ENCODE measurements at places on chromosomes 11 and 22.

GRCh38 chr11:2347308-2347830 lies 29.7 kb upstream of the CD81 start:
- no peak for DNase-seq

DNA sequence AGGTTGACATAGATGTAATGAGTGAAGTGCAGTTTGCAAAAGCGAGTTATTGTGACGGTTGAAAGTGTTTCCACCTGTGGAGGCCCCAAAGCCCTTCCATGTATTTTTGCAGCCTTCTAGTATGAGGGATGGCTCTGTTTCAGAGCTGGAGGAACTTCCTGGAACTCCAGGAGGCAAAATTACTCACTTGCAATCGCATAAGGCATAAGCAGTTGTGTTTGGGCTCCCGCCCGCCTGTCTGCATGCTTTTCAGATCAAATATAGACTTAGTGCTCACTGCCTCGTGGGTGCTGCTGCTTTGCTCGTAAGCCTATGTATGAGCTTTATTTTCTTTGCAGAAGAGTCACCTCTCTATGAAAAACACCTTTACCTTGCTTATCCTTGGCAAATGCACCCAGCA lies 146.8 kb upstream of the LARGE1 start:
- DNase-seq = no peak

- DNase-seq = no peak
These were observed 25.6 kb downstream of the MMP13 start for GRCh38 chr11:102929972-102930371.

- no peak for DNase-seq
These were observed 125.4 kb downstream of the CCDC34 start for GRCh38 chr11:27237643-27238042.

DNA sequence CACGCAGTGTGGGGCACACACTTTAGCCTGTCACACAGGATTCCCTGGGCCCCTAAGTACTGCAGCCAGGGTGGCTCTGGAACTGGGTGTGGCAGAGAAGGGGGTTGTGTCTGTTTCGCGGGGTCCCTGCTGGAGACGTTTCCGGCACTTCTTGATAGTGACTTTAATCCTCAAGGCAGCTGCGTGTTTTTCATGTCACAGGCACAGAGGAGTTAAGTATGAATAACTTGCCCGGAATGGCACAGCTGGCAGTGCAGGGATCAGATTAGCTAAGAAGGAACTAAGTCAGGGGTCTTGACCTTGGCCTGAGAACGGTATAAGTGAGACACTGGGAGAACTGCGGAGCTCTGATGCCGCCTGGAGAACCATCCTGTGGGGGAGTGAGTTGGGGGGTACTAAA lies 7.5 kb upstream of the KRTAP5-7 start:
- no peak for DNase-seq

- no peak for DNase-seq
These were observed 7.6 kb downstream of the C11orf58 start for GRCh38 chr11:16745950-16746605.

DNA sequence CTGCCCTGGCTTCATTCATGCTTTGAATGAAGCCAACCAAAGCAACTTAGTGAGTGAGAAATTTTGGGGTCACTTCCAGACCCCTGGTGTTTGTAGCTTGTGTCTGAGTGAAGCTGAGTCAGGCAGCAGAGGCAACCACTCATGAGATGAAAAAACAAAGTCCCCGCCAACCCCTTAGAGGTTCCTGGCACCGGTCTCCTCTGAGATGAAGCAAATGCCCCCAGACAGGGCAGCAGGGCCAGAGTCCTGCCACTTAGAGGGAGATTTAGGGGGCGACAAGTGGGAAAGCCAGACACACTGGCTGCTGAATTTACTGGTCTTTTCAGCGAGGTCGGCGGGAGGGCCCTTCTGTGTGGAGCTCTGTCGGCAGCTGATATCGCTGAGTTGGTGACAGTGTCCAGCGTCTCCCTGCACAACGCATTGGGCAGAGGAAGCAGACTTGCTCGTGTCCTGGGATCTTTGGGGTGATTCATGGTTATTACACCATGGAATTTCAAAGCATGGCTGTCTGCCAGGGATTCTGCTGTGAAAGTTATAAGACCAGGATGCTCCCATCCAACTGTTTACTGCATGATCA lies 482.6 kb downstream of the MIAT start:
- DNase-seq = peak; percentile 39

DNA sequence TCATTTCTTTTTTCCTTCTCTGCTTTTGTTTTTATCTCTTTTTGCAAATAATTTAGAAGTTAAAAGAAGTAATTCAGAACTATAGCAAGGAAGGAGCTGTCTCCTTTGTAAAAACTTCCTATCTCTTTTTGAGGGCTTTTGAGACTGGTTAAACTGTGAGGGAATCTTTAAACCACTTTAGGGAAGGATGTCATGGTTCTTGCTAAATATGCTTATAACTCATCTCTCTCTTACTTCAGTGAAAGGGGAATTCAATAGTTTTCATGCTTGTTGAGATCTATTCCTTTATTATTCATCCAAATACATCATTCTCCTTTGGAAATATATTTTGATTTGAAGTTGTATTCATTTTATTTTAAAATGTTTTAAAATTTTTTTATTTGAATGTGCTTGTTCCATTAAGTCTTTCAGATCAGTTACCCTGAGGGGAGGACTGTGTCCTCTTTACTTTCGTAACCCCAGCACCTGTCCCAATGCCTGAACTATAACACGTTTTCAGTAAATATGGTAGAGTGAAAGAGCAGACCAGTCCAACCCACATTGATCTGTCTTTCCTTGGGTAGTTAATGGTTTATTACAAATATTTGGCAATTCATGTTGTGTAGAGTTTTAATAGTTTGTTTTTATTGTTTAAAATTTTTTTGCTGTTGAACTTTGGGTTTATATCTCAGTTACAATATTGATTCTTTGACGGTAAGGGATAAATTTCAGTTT lies 27.5 kb downstream of the AMOTL1 start:
- no peak for DNase-seq

- no peak for DNase-seq
These were observed 267.2 kb downstream of the NTM start for GRCh38 chr11:131637469-131638175.

DNA sequence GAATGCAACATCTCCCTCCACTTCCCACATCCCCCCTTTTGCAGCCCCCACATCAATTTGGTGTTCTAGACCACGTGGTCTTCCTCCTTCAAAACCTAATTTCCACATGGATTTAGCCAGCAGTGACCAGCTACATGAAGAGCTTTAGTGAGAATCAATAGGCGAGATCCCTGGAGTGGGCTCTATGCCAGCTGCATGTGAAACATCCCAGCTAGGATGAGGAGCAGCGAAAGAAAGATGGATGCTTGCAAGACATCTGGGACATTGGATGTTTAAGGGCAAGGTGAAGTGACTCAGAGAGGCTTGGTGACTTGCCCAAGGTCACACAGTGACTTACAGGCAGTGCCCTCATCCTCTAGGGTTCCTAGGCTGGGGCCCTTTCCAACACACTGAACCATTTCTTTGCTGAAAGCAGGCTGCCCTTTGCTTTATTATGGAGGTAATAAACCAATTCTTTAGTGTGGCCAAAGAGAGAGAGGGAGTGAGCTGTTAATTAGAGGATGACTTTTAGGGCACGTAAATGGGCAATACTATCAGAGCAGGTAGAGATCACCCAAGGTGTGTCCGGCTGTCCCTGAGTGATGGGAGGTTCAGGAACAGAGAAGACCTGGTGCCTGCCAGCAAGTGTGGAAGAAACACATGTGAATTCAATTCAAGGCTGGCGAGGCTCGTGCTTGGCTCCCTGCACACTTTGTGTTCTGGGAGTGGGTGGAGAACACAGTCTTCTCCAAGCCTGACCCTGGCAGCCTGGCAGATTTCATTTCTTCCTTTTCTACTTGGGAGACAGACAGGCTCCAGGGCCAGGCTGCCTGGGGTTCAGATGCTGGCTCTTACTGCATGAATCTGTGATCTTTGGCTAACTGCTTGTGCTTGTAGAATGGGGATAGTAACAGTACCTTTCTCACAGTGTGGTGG lies 24.0 kb downstream of the TSPAN18 start:
- no peak for DNase-seq

DNA sequence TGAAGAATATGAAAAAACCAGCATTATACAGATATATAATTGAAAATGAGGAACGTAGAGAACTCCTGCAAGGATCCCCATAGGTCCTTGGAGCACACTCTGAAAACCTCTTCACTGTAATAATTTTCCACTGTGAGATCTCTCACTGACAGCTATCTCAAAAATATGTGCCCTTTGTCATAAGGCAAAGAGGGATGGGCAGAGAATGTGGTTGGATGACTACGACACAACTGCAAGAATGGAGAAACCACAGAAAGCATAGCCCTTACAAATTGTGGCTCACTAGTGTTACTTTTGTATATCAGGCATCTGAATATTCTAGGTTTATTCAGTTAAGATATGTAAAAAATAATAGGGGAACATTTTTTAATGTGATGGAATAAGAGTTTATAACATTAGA lies 7.9 kb upstream of the CTSC start:
- DNase-seq = no peak

GRCh38 chr22:19336133-19337075 lies 44.9 kb upstream of the CLTCL1 start:
- DNase-seq = no peak

GRCh38 chr11:131580476-131580875 lies 210.1 kb downstream of the NTM start:
- no peak for DNase-seq

DNA sequence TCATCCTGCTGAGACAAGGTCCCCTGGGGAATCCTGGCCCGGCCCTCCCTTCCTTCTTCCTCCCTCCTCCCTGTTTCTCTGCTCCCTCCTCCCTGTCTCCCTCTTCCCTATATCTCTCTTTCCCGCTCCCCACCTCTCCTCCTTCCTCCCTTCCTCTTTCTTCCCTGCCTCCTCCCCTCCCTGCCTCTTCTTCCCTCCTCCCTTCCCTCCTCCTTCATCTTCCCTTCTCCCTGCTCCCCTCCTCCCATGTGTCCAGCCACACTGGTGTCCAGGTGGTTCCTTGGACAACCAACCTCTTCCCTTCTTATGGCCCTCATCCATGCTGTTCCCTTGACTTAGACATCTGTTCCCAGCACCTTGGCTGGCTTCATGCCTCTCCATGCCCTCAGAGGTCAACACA lies 258.1 kb downstream of the MN1 start:
- no peak for DNase-seq

All from smooth muscle cell of the brain vasculature (primary cell).